ENCODE measurements at places on chromosomes 6 and 20. TPM values are rescaled to one million over a fixed set of nuclear protein-coding genes. Genes with fewer than 3 reads are reported as not detected.
A peak's percentile ranks its signal among the peaks of the same experiment; 100 is the strongest.

MOG gene
- total RNA-seq, result not detected

CGAS gene
- 14.0 TPM for total RNA-seq

KIF25 gene
- total RNA-seq, result 0.46 TPM

FNDC11 gene
- 2.6 TPM for total RNA-seq

RBPJL gene
- total RNA-seq, result not detected

ZNF831 gene
- total RNA-seq, result 0.86 TPM

APMAP gene
- total RNA-seq, result 52.4 TPM

- H3K4me1 ChIP-seq, result peaks cover 10% of the 10 kb centered on the region
- DNase-seq, result peak; percentile 64
- H3K27ac ChIP-seq, result peak overlapping the region; percentile 1
Measured at GRCh38 chr6:150452428-150453243, 83.8 kb downstream of the IYD start.

- no peaks in the 10 kb centered on the region for H3K36me3 ChIP-seq
- no peaks in the 10 kb centered on the region for H3K4me1 ChIP-seq
- H3K27ac ChIP-seq, result no peak overlapping the region
- no peak overlapping the region for H3K4me3 ChIP-seq
- H3K27me3 ChIP-seq, result no peaks in the 10 kb centered on the region
Measured at GRCh38 chr6:72955666-72956065, 269.6 kb downstream of the KHDC1L start.

DNA sequence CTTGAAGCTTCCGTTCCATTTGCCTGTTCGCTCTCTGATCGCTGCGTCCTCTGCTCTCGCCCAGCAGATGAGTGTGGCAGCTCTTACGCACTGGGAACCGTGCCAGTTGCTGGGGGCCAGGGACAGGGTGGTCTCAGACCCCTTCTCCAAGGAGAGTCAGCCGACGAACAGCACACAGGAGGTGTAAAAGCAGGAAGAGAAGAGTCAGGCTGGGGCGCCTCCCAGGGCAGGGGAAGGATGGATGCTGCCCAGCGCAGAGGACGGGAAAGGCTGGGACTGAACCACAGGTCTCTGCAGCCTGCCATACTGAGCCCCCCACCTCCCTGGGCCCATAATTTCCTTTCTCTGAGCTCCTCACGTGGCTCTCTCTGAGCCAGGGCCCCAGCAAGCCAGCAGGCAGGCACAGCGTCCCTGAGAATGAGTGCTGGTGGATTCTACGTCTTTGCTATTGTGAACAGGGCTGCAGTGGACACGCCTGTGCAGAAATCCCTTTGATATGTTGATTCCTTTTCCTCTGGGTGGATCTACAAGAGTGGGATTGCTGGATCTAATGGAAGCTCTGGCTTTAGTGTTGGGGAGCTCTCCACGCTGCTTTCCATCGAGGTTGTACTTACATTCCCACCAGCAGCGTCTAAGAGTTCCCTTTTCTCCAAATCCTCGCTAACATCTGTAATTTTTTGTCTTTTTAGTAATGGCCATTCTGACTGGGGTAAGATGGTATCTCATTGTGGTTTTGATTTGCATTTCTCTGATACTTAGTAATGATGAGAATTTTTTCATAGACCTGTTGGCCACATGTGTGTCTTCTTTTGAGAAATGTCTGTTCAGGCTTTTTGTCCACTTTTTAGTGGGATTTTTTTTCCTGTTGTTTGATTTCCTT, 104.1 kb downstream of the PSMB1 start:
- H3K4me3 ChIP-seq, result no peak overlapping the region
- no peaks in the 10 kb centered on the region for H3K27me3 ChIP-seq
- peaks cover 18% of the 10 kb centered on the region for H3K4me1 ChIP-seq
- no peak overlapping the region for H3K27ac ChIP-seq
- no peaks in the 10 kb centered on the region for H3K36me3 ChIP-seq

DNA sequence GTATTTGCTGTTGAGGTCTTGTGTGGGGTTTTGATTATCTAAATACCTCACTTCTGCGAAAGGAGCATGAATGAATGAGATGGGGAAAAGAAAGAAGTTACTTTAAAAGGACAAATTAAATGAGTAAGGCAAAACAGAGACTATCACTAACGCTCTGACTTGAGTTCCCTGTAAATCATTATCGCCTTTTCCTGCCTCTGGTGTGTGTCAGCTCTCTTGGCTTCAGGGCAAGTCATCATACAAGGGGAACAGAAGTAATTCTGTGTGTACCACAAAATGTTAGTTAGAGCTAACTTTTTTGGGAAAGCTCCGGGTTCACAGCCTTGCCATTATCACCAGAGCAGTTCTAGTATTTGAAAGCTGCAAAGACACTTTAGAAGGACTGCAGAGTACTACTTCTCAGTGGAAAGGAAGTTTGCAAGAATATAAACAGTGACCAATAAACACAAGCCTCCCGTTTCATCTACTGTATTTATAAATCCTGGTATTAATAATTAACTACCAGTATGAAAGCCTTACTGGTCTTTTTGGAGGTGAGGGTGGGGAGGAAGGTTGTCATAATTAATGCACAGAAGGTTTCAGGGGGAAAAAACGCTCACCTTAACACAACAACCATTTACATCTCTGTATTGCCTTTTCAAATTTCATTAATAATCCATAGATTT, 1.2 kb downstream of the DZANK1 start:
- H3K4me1 ChIP-seq, result peaks cover 10% of the 10 kb centered on the region
- DNase-seq, result peak; percentile 11
- H3K27ac ChIP-seq, result no peak overlapping the region
- peaks cover 3% of the 10 kb centered on the region for H3K36me3 ChIP-seq

GRCh38 chr20:5061213-5061612, 58.5 kb downstream of the PCNA start:
- DNase-seq, result no peak
- no peaks in the 10 kb centered on the region for H3K4me1 ChIP-seq
- no peaks in the 10 kb centered on the region for H3K36me3 ChIP-seq

DNA sequence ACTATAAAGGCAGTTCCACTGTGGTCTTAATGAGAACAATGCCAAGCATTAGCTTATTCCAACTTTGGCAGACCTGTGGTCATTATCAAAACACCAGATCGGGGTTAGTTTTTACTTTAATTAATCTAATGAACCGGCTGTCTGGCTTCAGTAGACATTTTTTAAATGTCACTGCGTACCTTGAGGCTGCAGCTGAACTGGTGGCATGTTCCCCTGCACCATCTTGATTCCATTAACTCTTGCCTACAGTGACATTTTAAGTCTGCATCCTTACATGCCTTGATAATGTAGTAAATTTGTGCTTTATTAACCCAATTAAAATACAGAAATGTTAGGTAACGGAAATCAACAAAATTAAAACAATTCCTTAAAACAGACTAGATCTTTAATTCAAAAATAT, 127.0 kb downstream of the KIF16B start:
- no peak overlapping the region for H3K27ac ChIP-seq
- no peaks in the 10 kb centered on the region for H3K27me3 ChIP-seq
- no peak for DNase-seq
- H3K4me3 ChIP-seq, result no peak overlapping the region
- peaks cover 1% of the 10 kb centered on the region for H3K4me1 ChIP-seq

DNA sequence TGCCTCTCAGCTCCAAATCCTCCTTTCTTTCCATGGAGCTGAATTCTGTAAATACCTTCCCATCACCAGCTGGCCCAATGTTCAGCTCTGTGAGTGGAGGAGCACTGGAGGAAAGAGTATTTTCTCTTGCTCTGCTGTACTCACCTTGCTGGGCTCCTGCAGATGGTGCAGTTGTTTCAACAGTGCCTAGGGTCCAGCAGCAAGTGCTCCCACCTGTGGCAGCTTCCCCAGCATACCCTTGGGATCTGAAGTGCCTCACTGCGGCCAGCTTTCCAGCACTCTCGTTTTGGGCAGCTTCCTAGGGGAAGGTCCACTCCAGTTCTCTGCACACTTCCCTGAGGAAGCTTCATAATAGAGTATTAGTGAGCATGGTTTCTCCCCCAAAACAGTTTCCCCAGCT, 170.9 kb downstream of the ARHGAP18 start:
- no peak overlapping the region for H3K27ac ChIP-seq
- H3K27me3 ChIP-seq, result no peaks in the 10 kb centered on the region
- H3K4me1 ChIP-seq, result no peaks in the 10 kb centered on the region
- DNase-seq, result no peak

- peak; percentile 64 for DNase-seq
- H3K36me3 ChIP-seq, result no peaks in the 10 kb centered on the region
- no peaks in the 10 kb centered on the region for H3K27me3 ChIP-seq
Measured at GRCh38 chr20:8118760-8119159, 13.3 kb upstream of the PLCB1 start.

- H3K27me3 ChIP-seq, result no peaks in the 10 kb centered on the region
- no peak overlapping the region for H3K27ac ChIP-seq
- no peaks in the 10 kb centered on the region for H3K36me3 ChIP-seq
- no peak for DNase-seq
- no peaks in the 10 kb centered on the region for H3K4me1 ChIP-seq
Measured at GRCh38 chr6:127775371-127775770, 125.5 kb downstream of the THEMIS start.

DNA sequence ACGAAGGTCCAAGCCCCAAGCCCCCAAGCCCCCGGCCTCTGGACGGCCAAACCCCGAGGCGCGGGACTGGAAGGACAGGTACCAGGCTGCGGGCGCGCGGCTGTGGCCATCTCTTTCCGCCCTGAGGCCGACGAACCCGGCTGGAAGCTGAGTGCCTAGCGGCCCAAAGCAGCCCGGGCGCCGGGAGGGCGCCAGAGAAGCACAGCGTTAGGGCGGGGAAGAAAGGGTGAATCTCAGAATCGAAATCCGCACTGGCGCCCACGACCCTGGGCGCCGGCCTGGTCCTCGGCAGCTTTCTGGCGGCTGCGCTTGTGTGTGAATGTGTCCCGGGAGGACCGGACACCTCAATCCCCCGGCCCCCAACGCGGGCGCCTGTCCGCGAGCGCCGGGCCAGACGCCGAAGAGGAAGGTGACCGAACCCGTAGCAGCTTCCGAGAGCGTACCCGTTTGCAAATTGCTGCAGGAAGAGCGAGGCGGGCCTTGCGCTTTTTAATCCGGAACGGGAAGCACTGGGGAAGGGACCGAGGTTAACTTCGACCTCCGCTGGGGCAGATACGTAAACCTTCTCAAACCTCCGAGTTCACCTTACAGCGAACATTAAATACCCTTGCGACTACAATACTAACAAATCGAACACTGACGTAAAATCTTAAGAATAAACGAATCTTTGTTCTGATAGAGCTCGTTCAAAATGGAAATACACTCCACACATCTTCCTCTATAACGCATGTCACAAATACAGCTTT, 2.9 kb downstream of the NRN1 start:
- H3K36me3 ChIP-seq, result no peaks in the 10 kb centered on the region
- peaks cover 94% of the 10 kb centered on the region for H3K27me3 ChIP-seq
- DNase-seq, result peak; percentile 74
- peak overlapping the region; percentile 35 for H3K27ac ChIP-seq
- peak overlapping the region; percentile 15 for H3K4me3 ChIP-seq

DNA sequence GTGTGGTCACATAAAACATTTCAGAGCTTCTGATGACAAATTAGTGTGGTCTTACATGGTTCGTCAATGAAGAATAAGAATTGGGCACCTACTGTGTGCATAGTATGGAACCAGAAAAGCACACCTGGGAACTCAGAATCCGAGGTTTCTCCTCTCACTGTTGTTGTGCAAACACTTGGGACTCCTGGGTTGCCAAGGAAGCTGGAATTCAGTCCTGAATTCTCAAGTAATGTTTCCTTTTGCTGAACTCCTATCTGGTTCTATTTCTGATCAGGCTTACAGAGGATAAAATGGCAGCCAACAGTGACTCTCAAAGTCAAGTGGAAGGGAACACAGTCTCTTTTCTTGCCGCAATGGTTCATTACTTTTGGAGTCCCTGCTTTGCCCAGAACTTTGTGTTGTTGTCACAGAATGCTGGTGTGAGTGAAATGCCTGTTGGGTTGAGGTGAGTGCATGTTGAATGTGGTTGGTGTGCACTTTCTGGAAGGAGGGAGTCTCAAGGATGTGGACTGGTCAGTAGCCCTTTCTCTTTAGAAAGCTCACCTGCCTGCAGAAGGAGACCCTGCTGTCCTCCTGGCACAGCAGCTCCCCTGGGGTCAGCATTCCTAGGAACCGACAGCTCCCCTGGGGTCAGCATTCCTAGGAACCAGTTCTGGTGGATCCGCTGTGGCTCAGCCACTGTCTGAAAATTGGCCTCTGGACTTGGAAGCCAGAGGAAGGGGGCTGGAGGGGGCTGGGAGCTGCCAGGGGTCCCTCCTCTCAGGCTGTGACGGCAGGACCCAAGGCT, 1.4 kb downstream of the UNC93A start:
- H3K36me3 ChIP-seq, result no peaks in the 10 kb centered on the region
- DNase-seq, result no peak
- H3K27ac ChIP-seq, result no peak overlapping the region
- no peak overlapping the region for H3K4me3 ChIP-seq
- H3K4me1 ChIP-seq, result no peaks in the 10 kb centered on the region

- DNase-seq, result no peak
- H3K27ac ChIP-seq, result no peak overlapping the region
- no peak overlapping the region for H3K4me3 ChIP-seq
- no peaks in the 10 kb centered on the region for H3K27me3 ChIP-seq
- H3K4me1 ChIP-seq, result no peaks in the 10 kb centered on the region
Measured at GRCh38 chr6:82385102-82385501, 21.5 kb downstream of the TPBG start.

DNA sequence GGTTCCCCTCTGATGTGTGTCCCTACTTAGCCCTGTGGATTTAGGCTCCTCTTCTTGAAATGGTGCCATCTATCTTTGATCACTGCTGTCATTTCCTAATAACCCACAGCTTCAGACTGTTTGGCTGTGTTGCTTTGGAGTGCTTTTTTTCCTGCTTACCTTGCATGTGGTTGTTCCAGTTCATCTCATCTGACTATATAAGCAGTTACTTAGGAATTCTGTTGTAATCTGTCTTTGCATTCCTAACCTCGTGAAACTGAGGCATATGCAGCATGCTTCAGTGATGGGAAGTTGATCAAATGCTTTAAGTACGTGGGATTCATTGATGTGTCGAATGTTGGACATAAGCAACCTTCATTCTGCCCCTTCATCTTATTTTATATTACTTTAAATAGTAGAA, 115.8 kb upstream of the FLRT3 start:
- no peak overlapping the region for H3K27ac ChIP-seq
- H3K4me3 ChIP-seq, result no peak overlapping the region
- no peaks in the 10 kb centered on the region for H3K27me3 ChIP-seq
- no peaks in the 10 kb centered on the region for H3K36me3 ChIP-seq
- no peaks in the 10 kb centered on the region for H3K4me1 ChIP-seq
- DNase-seq, result no peak

DNA sequence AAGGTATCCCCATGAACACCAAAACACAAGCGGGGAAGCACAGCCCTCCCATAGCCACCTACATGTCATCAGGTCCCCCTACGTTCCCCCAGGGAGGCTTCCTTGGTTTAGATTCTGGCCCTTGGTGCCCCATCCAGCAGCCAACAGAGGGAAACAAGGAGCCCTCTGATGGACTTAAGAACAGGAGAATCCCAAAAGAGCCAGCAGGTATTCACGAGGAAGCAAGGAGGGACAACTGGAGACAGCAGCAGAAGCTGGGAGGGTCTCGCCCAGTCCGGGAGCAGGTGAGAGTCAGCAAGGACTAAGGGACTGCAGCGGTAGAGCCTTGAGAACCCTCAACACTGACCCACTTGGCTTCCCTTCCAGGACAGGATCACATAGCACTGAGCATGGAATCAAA, 58.4 kb upstream of the TOP1 start:
- DNase-seq, result no peak
- peaks cover 13% of the 10 kb centered on the region for H3K4me1 ChIP-seq
- no peak overlapping the region for H3K27ac ChIP-seq
- H3K4me3 ChIP-seq, result no peak overlapping the region
- no peaks in the 10 kb centered on the region for H3K27me3 ChIP-seq
- no peaks in the 10 kb centered on the region for H3K36me3 ChIP-seq

- no peak overlapping the region for H3K4me3 ChIP-seq
- H3K27me3 ChIP-seq, result no peaks in the 10 kb centered on the region
- peaks cover 2% of the 10 kb centered on the region for H3K4me1 ChIP-seq
- H3K36me3 ChIP-seq, result peaks cover 31% of the 10 kb centered on the region
- H3K27ac ChIP-seq, result no peak overlapping the region
Measured at GRCh38 chr20:25005220-25005619, 12.7 kb upstream of the APMAP start.
